Neural crest cell (in vitro differentiated cells): ENCODE measurements at places on chromosomes 16 and 17.
A peak's percentile ranks its signal among the peaks of the same experiment; 100 is the strongest.

GRCh38 chr16:72475688-72476087, 303.7 kb upstream of the PMFBP1 start:
- DNase-seq: no peak

GRCh38 chr17:81911277-81911961, at the start of gene PCYT2:
Gene PCYT2, minus strand, starts transcription at chr17:81911399. Its CDS starts 44 bp downstream, at chr17:81911355.
- DNase-seq: peak; percentile 76

GRCh38 chr17:82884341-82884969, 44.6 kb upstream of the ZNF750 start:
- no peak for DNase-seq

- no peak for DNase-seq
These were observed 7.5 kb upstream of the CES3 start for GRCh38 chr16:66953462-66954096.

DNA sequence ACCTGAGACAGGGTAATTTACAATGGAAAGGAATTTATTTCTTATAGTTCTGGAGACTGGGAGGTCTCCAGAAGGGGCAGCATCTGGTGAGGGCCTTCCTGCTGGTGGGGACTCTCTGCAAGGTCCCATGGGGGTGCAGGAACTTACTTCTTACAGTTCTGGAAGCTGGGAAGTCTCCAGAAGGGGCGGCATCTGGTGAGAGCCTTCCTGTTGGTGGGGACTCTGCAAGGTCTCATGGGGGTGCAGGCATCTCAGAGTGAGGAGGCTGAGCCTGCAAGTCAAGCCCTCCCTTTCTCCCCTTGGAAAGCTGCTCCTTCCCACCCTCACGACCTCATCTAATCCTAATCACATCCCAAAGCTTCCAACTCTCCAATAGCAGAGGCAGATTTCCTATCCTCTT, 157.4 kb downstream of the FOXL1 start:
- DNase-seq: no peak

- DNase-seq: no peak
These were observed 236.1 kb upstream of the CDH5 start for GRCh38 chr16:66130296-66130905.
